ENCODE measurements at places on chromosomes 5 and 9. TPM values are rescaled to one million over a fixed set of nuclear protein-coding genes. Genes with fewer than 3 reads are reported as not detected.
A peak's percentile ranks its signal among the peaks of the same experiment; 100 is the strongest.

GRCh38 chr5:168525856-168526255 is 3.2 kb upstream of the FBLL1 start:
- DNase-seq: peak; percentile 37

The ATOX1 gene
- total RNA-seq: 174 TPM

The ZNF354B gene
- total RNA-seq: 16.1 TPM

- no peak for DNase-seq
These were observed 68.2 kb upstream of the RAD23B start for GRCh38 chr9:107214915-107215314.

The SLC23A1 gene
- 19.6 TPM for total RNA-seq

The SPATA31C1 gene
- not detected for total RNA-seq

GRCh38 chr5:129905473-129906176 is 1.4 kb downstream of the CHSY3 start:
- peak; percentile 51 for DNase-seq

DNA sequence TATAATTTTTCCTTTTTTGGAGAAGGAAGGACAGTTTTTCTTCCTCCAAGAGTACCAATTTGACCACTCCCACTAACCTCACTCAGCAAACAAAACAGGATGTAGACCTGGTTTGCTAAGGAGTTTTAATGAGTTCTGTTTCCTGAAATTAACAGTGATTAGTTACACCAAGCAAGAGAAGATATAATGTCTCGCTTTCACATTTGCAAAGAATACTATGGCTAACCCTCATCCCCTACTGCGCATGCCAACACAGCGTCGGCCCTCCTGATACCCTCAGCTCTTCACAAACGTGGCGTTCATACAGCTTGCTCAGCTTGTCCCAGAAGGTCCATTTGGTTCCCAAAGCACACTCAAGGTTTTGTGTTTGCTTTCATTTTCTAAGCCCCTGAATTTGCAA is 41.9 kb upstream of the IPPK start:
- no peak for DNase-seq

All from hepatocyte (in vitro differentiated cells).